ENCODE measurements at places on chromosomes 12 and 14.

GRCh38 chr12:73589220-73589619, 948.4 kb upstream of the ATXN7L3B start:
- no peak for DNase-seq

DNA sequence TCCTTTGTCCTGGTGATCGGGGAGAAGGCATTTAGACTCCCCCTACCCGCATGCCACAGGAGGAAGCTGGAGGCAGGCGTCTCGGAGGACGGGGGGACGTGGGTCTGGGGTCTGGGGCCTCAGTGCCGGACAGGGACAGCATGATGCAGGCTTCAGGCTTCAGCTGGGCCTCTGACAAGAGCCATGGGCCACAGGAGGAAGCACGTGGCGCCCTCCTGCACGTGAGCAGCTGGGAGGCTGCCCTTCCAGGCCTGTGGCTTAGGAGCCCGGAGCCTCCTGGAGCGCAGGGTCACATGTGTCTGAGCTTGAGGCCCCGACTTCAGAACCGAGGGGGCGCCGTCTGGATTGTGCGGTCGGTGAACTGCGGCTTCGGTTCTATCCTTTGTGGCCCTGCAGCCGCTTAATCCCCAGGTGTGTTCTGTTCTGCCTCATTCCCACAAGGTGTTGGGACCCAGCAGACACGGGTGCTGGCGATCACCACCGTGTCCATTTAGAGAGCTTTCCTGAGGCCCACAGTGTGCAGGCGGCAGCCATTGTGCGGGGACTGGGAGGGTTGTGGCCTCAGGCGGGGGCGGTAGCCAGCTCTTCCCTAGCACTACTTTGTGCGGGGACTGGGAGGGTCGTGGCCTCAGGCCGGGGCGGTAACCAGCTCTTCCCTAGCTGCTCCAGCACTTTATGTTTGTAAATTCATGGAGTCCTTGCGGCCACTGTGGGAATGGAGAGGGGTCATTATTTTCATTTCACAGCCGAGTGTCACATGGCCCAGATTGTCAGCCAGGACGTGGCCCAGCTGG, 150.2 kb downstream of the ADGRD1 start:
- no peak for DNase-seq

GRCh38 chr14:76756371-76756750, 4.9 kb upstream of the VASH1 start:
- no peak for DNase-seq

GRCh38 chr14:68978172-68978911, 760 bp downstream of the ACTN1 start:
- no peak for DNase-seq

GRCh38 chr14:54857830-54858269, 44.8 kb downstream of the GCH1 start:
- no peak for DNase-seq
